ENCODE measurements at places on chromosomes 4 and X.

DNA sequence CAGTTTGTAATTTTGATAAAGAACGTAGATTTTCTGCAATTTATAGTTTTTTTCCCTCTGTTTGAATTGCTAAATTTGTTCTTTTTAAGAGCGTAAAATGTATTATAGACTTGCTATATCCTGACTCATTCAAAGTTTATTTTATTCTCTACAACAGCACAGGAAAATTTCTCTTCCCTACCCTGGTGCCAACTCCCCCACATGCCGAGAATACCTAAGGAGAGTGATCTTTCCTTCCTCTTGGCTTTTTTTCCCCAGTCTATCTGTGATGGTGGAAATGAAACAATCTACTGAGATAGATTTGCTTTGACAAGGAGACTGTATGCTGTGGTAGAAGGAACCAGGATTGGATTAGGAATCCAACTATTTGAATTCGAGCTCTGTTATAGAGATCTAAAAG is 271.6 kb downstream of the TLL1 start:
- DNase-seq: no peak

- DNase-seq: no peak
Measured at GRCh38 chr4:8817813-8818062, 53.9 kb downstream of the HMX1 start.

GRCh38 chr4:155632310-155632840 is 34.3 kb upstream of the GUCY1A1 start:
- no peak for DNase-seq

GRCh38 chr4:2385516-2385915 is 32.9 kb downstream of the ZFYVE28 start:
- no peak for DNase-seq

- DNase-seq: peak; percentile 40
Measured at GRCh38 chrX:131617182-131617581, 73.3 kb downstream of the OR13H1 start.

DNA sequence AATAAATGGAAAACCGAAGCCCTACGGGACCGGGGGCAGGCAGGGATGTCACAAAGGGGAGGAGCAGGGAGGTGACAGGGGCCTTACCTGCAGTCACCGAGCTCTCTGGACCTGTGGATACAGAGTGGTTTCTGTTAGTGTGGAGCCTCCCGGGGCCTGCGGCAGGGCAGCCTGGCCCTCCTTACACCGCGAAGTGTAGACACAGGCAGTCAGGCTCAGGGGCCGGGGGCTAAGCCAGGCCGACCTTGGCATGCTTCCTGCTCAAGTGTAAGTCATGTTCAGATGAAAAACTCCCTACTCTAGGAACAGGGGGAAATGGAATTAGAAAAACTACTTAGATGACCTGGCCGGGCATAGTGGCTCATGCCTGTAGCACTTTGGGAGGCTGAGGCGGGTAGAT is 4.3 kb downstream of the FAM3A start:
- no peak for DNase-seq

GRCh38 chr4:87499403-87500091 is 29.6 kb downstream of the SPARCL1 start:
- no peak for DNase-seq

- no peak for DNase-seq
Measured at GRCh38 chr4:8547912-8548730, 32.1 kb upstream of the GPR78 start.

DNA sequence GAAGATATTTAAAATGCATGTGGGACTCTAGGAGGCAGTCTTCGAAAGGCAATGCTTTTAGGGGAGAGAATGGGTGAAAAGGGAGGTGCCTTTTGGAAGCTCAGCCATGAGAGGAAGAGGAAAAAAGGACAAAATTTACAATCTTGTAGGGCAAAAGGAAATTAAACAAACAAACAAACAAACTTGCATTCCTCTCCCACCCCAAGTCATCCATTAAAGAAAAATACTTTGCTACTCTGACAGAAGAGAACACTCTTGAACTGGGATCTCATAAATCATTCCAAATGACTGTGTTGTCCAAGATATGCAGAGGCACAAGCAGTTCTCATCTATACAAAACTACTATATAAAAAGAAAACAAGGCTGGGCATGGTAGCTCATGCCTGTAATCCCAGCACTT is 46.7 kb downstream of the HELQ start:
- DNase-seq: no peak

GRCh38 chrX:15242899-15243555 is 26.9 kb downstream of the ASB9 start:
- peak; percentile 49 for DNase-seq

DNA sequence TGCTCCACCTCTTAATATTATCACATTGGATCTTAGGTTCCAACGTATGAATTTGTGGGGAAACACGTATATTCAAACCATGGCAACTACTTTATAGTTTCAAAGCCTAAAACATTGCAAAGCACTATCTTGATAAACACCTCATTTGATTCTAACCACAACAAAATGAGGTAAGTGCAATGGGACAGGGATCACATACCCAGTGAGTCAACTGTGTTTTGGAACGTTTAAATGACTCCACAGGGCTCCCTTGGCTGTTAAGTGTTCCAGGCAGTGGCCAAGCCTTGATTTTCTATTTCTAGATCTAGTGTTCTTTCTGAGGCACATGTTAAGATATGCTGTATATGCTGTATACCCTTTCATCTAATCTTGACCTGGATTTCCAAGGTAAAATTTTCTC is 54.5 kb upstream of the C1QTNF7 start:
- no peak for DNase-seq

GRCh38 chr4:53234669-53235068 is 131.2 kb downstream of the SCFD2 start:
- DNase-seq: no peak

DNA sequence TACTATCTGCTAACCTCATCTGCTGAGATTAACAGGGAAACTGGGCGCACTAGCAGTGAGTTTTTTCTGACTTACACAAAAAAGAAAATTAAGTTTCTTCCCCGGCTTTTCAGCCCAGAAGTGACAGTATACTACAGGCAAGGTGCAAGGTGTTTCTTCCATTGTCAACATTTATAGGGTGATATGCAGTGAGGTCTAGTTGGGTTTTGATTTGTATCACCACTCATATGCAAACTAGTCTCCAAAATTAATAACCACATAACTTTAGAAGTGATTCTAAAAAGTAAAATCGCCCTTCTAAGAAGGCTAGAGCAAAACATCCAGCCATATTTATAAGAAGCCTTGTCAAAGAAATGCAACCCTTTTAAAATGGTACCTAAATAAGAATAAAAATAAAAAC is 640.1 kb downstream of the ARAP2 start:
- DNase-seq: no peak

GRCh38 chrX:132127743-132128142 is at the start of gene FRMD7:
Gene FRMD7, minus strand, starts transcription at chrX:132128020. Its CDS starts 176 bp downstream, at chrX:132127844.
- peak; percentile 52 for DNase-seq

- peak; percentile 39 for DNase-seq
Measured at GRCh38 chrX:24025741-24026403, 1.1 kb downstream of the KLHL15 start.

GRCh38 chr4:20640989-20641388 is 59.3 kb upstream of the PACRGL start:
- no peak for DNase-seq

DNA sequence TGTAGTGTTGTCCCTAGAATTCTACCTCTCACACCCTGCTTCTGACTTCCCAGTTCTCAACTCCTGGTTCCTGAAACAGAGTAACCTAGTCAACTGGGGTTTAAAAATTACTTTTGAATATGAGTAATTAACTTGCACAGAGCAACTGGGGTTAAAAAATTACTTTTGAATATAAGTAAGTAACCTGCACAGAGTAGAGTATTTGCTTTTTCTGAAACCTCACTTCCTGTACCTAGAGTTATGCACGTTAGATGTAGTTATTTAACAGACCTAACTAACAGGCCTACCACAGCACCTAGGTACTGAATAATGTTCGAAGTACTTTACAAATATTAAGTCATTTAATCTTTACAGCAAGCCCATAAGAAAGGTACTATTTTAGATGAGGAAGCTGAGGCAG is 32.9 kb downstream of the SLC39A8 start:
- no peak for DNase-seq

GRCh38 chrX:105738162-105738561 is 84.2 kb upstream of the NRK start:
- no peak for DNase-seq

- peak; percentile 37 for DNase-seq
Measured at GRCh38 chrX:115452251-115452650, 108.7 kb upstream of the PLS3 start.

DNA sequence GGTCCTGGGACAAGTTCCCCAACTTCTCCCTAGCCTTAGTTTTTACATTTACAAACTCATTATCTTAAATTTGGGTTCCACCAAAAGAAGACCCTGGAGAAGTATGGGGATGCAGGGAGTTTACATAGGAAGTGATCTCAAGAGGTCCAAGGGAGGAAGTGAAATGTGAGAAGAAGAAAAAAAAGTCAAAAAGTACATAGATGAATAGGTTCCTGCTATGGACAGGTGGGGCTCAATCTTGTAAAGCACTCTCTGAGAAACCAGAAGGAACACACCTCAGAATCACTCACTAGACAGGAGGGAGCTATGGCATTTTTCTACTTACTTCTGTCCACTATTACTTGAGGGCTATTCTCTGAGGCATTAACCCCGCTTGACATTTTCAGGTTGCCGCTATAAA is 56.6 kb downstream of the ARHGAP6 start:
- no peak for DNase-seq

DNA sequence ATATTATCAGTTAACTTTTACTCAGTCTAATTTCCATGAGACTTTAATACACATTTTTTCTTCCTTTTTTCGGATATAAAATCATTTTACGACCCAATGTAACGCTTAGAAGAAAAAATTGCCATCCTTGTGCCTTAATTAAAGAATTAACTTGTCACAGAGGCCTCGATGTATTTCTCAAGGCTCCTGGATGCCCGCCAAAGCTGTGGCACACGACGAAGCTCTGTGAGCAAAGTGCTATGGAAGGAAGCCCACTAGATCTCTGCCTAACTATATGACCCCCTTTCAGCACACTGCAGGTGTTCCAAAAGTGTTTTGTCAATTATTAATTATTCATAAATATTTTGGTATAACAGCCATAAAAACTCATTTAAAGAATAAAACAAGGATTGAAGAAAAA is 54.4 kb downstream of the TAPT1 start:
- no peak for DNase-seq
